Calu3 (cell line): ENCODE measurements at places on chromosomes 5 and 9.

DNA sequence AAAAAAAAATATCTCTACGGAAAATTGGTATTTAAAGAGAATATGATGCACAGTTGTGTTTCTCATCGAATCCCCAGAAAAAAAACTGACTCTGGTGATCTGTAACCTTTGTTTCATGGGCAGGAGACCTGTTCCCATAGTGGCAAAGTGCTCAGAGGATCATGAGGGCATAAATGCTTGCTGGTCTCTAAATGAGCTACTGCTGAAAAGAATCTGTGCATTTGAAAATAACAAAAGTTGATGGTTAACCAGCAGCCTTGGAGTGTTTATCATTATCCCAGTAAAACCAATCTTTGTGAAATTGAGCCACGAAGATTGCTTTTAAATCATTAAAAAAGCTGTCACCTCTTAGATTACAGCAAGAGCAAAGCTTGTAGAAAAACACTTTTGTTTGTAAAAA, 775.4 kb downstream of the MTRR start:
- no peak for DNase-seq

DNA sequence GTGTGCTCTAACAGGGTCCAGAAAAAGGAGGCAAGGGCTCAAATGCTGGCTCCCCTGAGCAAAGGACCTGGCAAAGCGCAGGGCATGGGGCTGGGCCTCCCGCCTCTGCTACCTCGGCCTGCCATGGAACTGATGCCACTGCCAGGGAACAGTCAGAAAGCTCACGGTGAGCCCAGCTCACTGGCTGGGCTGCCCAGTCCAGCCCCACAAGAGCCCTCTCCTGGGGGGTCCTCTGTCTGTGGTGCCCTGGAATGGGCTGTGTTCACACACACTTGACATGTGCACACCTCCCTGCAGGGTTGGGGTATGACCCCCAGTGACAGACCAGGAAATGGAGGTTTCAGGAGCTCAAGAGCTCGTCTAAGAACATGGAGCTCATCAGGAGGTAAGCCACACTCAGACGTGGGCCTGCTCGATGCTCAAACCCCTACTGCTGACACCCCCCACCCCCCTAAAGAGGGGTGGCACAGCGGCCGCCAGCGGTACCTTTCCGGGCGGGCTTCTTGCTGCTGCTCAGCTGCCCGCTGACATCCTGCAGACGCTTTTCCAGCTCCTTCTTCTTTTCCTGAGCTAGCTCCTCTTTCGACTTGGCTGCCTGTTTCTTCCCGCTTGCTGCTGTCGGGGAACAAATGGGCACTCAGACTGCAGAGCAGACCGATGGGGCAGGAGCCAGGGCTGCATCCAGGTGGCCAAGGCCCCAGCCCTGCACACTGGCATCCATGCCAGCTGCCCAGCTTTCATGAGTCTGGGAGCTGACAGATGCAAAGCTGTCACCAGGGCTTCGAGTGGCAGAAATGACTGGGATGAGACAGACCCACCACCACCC, 9.1 kb downstream of the BRD3OS start:
- no peak for DNase-seq

- DNase-seq, result no peak
These were observed 472.9 kb upstream of the ACTBL2 start for GRCh38 chr5:57955511-57955910.

DNA sequence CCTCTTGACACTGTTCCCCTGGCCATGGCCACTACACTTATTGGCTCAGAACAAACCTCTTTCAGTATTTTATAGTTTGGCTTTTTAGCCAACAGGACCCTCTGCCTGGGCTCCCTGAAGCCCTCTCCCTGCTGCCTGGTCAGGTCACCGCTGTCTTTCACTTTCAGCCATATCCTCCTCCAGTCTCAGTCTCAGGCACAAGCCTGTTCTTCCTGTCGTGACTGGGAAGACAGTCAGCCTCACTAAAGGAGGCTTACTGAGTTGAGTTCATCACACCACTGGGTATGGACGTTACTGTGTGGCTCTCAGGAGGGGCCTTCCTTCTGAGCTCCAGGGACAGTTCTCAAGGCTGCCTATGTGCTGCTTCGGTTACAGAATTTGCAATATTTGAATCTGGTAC, 2.0 kb downstream of the QSOX2 start:
- DNase-seq, result no peak

GRCh38 chr5:50440651-50441492, at the start of gene EMB:
Gene EMB, minus strand, starts transcription at chr5:50441288. Its CDS starts 137 bp downstream, at chr5:50441151.
- DNase-seq, result peak; percentile 80

GRCh38 chr9:77449240-77450084, 198.7 kb downstream of the GNA14 start:
- DNase-seq, result peak; percentile 35

GRCh38 chr5:109580225-109580624, 109.5 kb upstream of the MAN2A1 start:
- no peak for DNase-seq

DNA sequence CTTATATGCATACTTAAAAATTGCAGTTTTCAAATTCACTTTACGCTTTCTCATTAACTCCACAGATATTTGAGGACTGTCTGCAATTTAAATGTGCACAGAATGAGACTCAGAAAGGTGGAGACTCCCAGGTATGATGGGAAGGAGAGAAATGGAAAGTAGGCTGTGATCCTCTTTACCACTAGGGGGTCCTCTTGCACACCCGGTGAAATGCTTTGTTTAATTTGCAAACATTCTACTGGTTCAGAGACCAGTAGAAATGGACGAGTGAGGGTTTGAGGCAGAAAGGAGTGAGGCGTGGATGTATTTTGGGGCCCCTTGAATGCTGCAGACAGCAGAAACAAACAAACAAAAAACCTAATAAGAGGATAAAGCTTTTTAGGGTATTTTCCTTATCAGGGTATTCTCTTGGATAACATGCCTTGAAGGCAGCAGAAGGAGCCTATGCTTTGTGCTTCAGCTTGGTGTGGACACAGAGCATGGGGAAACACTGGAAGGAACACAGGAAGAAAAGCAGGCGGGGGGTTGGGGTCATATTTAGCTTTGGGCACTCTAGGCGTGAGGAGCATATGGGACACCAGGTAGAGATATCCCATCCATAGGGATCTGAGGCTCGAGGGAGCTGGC, 410.1 kb downstream of the DMRT2 start:
- no peak for DNase-seq

DNA sequence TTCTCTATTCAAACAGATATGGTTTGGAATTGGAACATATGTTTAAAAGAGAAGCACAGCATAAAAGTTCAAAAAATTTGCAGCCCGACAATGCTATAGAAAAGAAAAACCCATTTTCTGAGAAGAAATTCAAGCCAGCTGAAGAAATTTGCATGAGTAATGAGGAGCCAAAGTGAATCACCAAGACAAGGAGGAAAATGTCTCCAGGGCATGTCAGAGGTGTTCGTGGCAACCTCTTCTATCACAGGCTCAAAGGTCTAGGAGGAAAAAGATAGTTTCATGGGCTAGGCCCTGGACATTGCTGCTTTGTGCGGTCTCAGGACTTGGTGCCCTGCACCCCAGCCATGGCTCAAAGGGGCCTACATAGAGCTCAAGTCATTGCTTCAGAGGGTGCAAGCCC, 134.8 kb upstream of the ADAMTS16 start:
- no peak for DNase-seq
